ENCODE measurements at places on chromosomes 5 and 9.

GRCh38 chr9:20692554-20692953, 8.5 kb downstream of the FOCAD start:
- DNase-seq = no peak

GRCh38 chr5:121870489-121870888, 18.8 kb downstream of the FTMT start:
- no peak for DNase-seq

DNA sequence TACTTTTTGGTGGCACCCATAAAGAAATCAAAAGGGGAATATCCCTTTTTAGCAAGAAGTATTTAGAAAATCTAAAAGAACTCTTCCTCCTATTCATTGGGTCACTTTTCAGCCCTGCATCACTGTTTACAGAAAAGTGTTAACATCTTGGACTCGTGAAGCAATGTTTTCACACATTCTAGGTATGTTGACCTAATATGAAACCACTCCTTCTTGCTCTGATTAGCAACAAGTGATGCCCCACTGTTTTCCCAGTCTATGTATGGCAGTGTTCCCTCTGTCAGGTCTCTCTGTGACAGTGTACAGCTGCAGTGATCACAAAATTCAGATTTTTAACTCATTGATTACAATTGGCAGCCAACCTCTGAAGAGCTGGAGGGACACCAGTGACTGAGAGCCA, 148.2 kb upstream of the SLC12A2 start:
- no peak for DNase-seq

DNA sequence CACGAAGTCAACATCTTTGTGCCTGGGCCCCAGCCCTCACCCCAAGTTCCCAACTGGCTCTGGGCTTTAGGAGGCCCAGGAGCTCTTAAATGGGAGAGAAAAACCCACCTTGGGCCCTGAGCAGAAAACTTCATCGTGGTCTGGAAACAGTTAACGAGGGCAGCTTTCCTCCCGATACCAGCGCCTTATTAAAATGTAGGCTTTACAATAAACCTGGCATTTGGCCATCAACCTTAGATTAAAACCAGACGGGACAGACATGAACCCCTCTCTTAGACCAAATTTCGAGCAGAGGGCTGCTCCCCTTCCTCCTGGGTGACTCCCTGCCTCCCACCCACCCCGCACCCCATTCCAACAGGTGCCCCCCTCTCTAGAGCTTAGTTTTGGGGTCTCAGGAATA, 39.4 kb downstream of the PRRX2 start:
- DNase-seq = no peak

GRCh38 chr5:67605730-67606585, 409.4 kb upstream of the CD180 start:
- no peak for DNase-seq

- no peak for DNase-seq
These were observed 420.2 kb downstream of the RAB3C start for GRCh38 chr5:59003124-59003523.

- DNase-seq = no peak
These were observed 1.6 kb downstream of the FSTL4 start for GRCh38 chr5:133610489-133611356.

GRCh38 chr5:181259974-181260719, 796 bp downstream of the TRIM52 start:
- no peak for DNase-seq

- no peak for DNase-seq
These were observed 17.3 kb upstream of the SMAD5 start for GRCh38 chr5:136115183-136115865.

DNA sequence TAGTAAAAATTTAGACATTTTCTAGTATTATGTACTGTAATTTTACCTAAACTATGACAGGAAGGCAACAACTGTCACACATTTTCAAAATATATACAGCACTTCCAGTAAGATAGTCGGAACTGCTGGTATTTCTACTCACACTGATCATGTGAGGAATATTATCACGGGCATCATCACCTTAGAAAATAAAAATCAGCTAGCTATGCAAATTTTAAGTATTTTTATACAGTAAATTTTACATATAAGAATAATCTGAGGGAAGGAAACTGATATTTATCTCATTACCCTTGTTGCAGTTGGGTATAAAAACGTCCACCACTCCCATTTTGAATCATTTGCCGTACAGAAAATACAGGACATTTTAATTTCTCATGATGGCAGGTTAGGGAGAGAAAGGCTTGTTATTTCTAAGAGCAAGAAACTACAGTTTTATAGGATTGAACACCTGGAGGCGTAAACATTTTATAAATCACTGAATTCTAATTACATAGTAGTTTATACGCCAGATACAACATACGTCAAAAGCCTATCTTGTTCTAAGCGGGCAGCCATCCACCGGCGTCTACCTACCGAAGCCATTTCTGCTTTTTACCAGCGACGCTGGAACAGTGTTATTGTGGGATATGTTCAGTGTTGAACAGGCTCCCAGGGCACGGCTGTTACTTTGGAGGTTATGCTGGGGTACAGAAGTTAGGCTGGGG, 729 bp upstream of the TNPO1 start:
- DNase-seq = no peak

DNA sequence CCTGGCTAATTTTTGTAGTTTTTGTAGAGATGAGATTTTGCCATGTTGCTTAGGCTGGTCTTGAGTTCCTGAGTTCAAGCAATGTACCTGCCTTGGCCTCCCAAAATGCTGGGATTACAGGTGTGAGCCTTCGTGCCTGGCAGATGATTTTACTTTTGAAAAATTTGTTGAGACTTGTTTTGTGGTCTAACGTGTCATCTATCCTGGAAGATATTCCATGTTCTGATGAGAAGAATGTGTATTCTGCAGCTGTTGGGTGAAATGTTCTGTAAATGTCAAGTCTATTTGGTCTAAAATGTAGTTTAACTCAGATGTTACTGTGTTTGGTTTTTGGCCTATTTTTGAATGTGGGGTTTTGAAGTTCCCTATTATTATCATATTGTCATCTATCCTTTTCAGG, 145.6 kb downstream of the XRCC4 start:
- DNase-seq = no peak

- DNase-seq = no peak
These were observed 622.2 kb downstream of the CDH9 start for GRCh38 chr5:26415987-26416779.

GRCh38 chr5:17306726-17307091, 89.3 kb downstream of the BASP1 start:
- no peak for DNase-seq

DNA sequence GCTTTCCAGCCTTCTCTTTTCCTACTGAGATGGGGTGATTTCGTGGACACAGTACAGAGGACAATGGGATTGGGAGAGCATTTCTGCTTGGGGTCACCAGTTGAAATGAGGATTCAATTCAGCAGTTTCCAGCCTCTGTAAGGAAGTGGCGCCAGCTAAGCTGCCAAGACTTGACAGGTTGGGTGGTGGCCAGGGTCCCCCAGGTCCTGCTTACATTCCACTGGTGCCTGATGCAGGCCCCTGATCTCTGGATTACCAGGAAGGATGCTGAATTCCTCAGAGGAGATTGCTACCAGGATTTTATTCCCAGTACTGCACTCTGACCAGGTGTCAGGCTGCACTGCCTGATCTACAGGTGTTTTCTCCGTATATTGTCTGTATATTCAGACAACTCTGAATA, 119.7 kb downstream of the PSD2 start:
- no peak for DNase-seq

GRCh38 chr5:153084511-153084910, 406.0 kb upstream of the GRIA1 start:
- no peak for DNase-seq

DNA sequence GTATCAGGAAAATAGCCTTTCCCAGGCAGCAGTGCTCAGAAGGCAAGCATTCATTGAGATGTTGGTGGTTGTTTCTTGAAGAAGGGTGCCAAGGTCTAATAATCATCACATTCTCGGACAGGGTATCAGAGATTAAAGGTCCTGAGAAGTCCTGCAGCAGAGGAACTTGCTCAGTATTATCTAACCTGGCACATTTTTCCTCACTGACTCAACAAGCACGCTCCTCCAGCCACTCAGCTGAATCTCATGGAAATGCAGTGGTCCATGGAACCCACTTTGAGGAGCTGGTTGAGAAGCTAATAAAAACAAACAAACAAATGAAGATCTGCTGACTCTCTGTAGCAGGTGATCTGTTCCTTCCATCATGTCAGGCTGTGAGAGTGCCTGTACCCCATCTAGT, 35.3 kb upstream of the ICE1 start:
- no peak for DNase-seq

- DNase-seq = no peak
These were observed 8.7 kb downstream of the PHYKPL start for GRCh38 chr5:178223828-178224335.

- DNase-seq = no peak
These were observed 1.9 kb downstream of the HDAC3 start for GRCh38 chr5:141634720-141635119.

GRCh38 chr5:37554405-37554739, 175.3 kb downstream of the WDR70 start:
- DNase-seq = no peak

- DNase-seq = no peak
These were observed 49.0 kb downstream of the TMEM215 start for GRCh38 chr9:32832346-32832745.

- no peak for DNase-seq
These were observed 7.0 kb downstream of the STOM start for GRCh38 chr9:121362813-121363621.

GRCh38 chr9:92721548-92721947, 43.1 kb downstream of the BICD2 start:
- DNase-seq = no peak

GRCh38 chr5:13316176-13316575, 628.3 kb downstream of the DNAH5 start:
- DNase-seq = no peak

DNA sequence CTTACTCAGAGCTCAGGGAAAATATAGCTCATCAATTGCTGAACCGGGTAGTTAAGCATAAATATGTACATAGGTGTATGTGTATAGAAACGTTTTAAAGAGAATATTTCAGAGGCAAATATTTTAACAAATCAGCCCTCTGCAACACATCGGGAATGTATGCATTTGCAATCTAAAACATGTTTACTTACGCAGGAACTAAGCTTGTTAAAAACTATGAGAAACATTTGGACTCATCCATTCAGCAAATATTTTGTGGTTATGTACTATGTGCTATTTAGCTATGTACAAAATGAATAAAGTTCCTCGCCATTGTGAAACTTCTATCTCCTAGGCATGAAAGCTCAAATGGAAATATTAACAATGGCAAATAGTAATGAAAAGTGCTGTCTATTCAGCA, 469.9 kb downstream of the ARHGEF28 start:
- DNase-seq = no peak

GRCh38 chr5:95862671-95863382, 40.3 kb upstream of the GLRX start:
- DNase-seq = no peak

GRCh38 chr5:16681876-16682275, 65.1 kb upstream of the RETREG1 start:
- no peak for DNase-seq

GRCh38 chr5:149857499-149857898, 87.1 kb downstream of the PDE6A start:
- no peak for DNase-seq

DNA sequence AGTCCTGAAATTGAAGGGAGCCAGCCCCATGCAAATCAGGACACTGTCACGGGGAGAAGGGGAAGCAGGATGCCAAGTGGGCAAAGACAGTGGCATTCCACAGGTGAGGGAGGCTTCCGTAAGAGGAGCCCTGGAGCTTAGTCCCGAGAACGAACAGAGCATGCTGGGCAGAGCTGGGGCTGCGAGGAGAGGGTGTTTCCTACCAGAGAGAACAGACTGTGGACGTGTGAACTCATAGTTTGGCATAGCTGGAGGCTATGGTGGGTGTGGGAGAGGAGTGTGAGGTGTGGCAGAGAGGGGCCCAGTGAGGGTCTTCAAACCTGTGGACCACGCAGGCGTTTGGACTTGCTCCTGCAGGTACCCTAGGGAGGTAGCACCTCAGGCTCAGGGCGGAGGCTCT, 102.8 kb upstream of the SMIM23 start:
- no peak for DNase-seq

DNA sequence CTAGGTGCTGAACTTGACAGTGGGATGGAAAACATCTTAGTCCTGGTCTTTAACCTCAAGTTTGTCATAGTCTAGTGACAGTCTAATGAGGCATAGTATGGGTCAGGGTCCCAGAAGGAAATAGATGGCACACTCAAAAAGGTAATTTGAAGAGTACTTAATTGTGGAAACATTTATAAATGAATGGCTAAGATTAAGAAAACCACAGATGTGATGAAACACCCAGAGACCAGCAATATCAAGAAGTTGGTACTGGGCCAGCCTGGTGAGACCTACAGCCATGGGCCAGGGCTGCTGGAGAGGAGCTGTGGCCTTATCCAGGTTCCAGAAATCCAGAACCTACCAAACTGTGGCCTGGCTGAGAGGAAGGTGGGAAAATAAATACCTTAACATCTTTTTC, 93.5 kb upstream of the ATG10 start:
- DNase-seq = no peak

GRCh38 chr5:169049712-169050111, 251.2 kb downstream of the SLIT3 start:
- DNase-seq = no peak

DNA sequence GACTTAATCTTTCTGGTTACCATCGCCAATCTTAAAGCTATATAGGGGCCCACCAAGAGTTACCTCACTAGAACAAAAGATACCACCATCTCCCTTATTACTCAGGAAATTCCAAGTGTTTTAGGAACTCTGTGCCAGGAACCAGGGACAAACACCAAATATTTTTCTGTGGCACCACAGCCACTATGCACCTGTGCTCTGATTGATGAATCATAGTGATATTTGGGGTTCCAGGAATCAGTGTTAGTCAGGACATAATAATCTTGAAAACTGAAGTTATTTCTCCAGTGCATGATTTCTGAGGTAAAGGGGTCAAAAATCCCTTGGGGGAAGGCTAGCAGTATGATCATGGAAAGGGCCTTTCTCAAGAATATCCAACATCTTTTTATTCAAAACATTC, 10.2 kb upstream of the TMED7 start:
- DNase-seq = no peak

DNA sequence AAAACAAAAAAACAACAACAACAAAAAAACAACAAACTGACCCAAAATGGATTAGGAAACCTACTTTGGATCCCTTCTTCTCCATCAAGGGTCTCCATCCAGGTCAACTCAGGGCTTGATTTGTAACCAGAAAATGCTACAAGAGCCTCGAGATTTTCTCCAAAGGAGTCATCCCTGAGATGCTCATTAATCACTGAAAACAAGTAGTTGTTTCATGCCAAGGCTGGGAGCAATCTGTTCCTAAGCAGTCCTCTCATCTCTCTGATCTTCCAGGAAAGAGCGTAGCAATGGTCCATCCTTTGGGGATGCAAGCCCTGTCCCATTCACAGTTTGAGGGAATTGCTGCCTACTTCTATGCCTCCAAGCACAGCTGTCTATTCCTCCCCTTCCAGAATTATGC, 203.0 kb upstream of the MAP3K1 start:
- no peak for DNase-seq

DNA sequence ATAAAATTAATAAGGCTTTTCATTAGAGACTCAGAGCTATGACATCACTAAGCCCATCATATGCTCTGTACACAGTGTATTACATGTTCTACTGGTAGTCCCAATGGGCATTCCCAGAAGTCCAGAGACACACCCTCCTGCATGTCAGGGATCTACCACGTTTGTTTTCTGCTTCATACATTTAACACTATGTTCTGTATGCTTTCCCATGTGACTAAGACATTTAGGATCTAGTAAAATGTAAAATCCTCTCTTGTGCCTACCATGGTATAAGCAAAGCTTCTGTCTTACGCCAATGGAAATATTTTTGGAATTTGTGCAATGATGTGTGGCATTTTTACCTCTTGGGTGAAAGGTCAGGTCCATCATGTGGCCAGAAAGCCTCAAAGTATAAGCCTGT, 192.4 kb downstream of the ADAMTSL1 start:
- DNase-seq = no peak
